Astrocyte (in vitro differentiated cells and primary cell): ENCODE measurements at places on chromosomes 12 and 14. TPM values are rescaled to one million over a fixed set of nuclear protein-coding genes. Genes with fewer than 3 reads are reported as not detected.

- H3K27me3 ChIP-seq = peaks cover 14% of the 10 kb centered on the region
- H3K27ac ChIP-seq = no peak overlapping the region
- no peaks in the 10 kb centered on the region for H3K4me1 ChIP-seq
- H3K36me3 ChIP-seq = no peaks in the 10 kb centered on the region
- no peak for DNase-seq
Measured at GRCh38 chr12:111105294-111105693, 184.9 kb upstream of the MYL2 start.

The KRT77 gene
- not detected in 2 replicates for total RNA-seq

The C1R gene
- 0.86 and 1.6 TPM in 2 replicates for total RNA-seq

DNA sequence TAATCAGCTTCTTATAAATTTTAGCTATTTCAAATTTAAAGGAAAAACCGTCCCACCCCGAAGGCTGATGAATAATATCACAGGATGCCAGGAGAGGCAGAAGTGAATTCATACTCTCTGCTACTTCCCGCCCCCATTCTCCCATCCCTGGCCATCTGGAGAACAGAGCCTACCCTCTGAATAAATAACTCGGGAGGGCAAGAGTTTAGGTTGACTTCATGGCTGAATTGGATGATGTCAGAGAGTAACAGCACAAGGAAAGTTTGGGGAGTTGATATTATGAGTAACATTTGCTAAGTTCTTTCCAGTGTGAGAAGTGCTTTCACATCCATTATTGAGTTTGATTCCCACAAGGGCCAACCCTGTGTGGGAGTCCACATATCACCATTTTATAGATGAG, 241.6 kb downstream of the EGLN3 start:
- H3K27ac ChIP-seq = no peak overlapping the region
- peak; percentile 75 for DNase-seq
- H3K4me1 ChIP-seq = peaks cover 10% of the 10 kb centered on the region
- H3K36me3 ChIP-seq = no peaks in the 10 kb centered on the region
- H3K4me3 ChIP-seq = no peak overlapping the region

GRCh38 chr12:92404921-92405320, 259.3 kb upstream of the BTG1 start:
- no peak for DNase-seq
- no peaks in the 10 kb centered on the region for H3K4me1 ChIP-seq
- no peak overlapping the region for H3K27ac ChIP-seq

The TAS2R30 gene
- total RNA-seq = 1.3 and 1.7 TPM in 2 replicates

- no peak for DNase-seq
- H3K36me3 ChIP-seq = no peaks in the 10 kb centered on the region
- peaks cover 3% of the 10 kb centered on the region for H3K27me3 ChIP-seq
- H3K4me3 ChIP-seq = no peak overlapping the region
- no peaks in the 10 kb centered on the region for H3K4me1 ChIP-seq
- no peak overlapping the region for H3K27ac ChIP-seq
Measured at GRCh38 chr14:92861856-92862745, 60.8 kb upstream of the CHGA start.

- no peaks in the 10 kb centered on the region for H3K27me3 ChIP-seq
- DNase-seq = peak; percentile 64
- no peak overlapping the region for H3K27ac ChIP-seq
- no peaks in the 10 kb centered on the region for H3K36me3 ChIP-seq
- H3K4me1 ChIP-seq = peaks cover 11% of the 10 kb centered on the region
Measured at GRCh38 chr14:69014829-69015259, 35.7 kb upstream of the ACTN1 start.

GRCh38 chr14:53979747-53980642, 23.4 kb upstream of the BMP4 start:
- peaks cover 6% of the 10 kb centered on the region for H3K4me1 ChIP-seq
- peak; percentile 85 for DNase-seq
- H3K27ac ChIP-seq = no peak overlapping the region
- H3K4me3 ChIP-seq = no peak overlapping the region
- H3K36me3 ChIP-seq = no peaks in the 10 kb centered on the region

- H3K4me1 ChIP-seq = peaks cover 38% of the 10 kb centered on the region
- DNase-seq = peak; percentile 27
- peak overlapping the region; percentile 30 for H3K27ac ChIP-seq
- H3K36me3 ChIP-seq = peaks cover 43% of the 10 kb centered on the region
- H3K4me3 ChIP-seq = no peak overlapping the region
Measured at GRCh38 chr12:50088577-50089335, 3.6 kb downstream of the SMARCD1 start.

DNA sequence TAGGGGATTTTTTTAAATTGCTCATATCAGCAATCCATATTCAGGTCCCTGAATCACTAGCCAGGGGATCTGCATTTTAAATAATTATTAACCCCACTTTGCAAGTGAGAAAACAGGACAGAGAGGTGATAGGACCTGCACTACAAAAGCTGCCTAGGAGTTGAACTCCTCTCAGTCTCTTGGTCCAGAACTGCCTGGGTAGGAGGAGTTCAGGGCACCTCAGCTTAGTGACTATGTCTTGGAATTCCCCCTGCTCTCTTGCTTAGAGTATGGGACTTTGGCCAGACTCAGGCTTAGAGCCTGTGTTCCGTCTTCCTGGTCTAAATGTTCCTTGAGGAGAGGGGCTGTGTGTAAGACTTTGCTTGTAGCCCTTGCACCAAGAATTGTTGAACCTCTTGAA, 68.2 kb upstream of the WSCD2 start:
- no peak overlapping the region for H3K27ac ChIP-seq
- DNase-seq = no peak
- H3K4me3 ChIP-seq = no peak overlapping the region
- H3K4me1 ChIP-seq = no peaks in the 10 kb centered on the region
- H3K27me3 ChIP-seq = no peaks in the 10 kb centered on the region

The TMCC3 gene
- total RNA-seq = 2.8 and 3.5 TPM in 2 replicates

GRCh38 chr12:11071414-11071813, 9.3 kb upstream of the TAS2R46 start:
- H3K36me3 ChIP-seq = no peaks in the 10 kb centered on the region
- H3K4me3 ChIP-seq = no peak overlapping the region
- no peaks in the 10 kb centered on the region for H3K4me1 ChIP-seq
- no peak overlapping the region for H3K27ac ChIP-seq
- no peak for DNase-seq

The POTEM gene
- not detected in 2 replicates for total RNA-seq

GRCh38 chr12:22409377-22410164, 75.1 kb upstream of the ST8SIA1 start:
- H3K36me3 ChIP-seq = no peaks in the 10 kb centered on the region
- H3K4me1 ChIP-seq = no peaks in the 10 kb centered on the region
- no peak overlapping the region for H3K4me3 ChIP-seq
- DNase-seq = no peak

DNA sequence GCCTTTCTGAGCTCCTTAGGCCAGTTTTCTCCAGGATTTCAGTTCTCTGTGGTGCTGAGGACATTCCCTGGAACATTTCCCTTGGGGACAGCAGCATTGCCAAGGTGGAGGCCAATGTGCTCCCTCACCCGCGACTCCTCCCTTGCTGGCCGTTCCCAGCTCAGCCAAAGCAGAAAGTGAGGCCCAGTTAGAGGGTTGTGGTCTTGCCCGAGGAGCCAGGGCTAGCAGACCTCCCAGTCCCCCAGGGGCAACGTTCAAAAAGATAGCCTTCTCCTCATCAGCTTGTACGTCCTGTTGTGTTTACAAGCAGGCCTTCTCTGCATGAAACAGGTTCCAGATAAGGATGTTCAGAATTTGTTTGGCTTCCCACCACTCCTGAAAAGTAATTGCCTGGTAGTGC, 78.4 kb downstream of the SSPN start:
- peak overlapping the region; percentile 86 for H3K27ac ChIP-seq
- no peaks in the 10 kb centered on the region for H3K27me3 ChIP-seq
- H3K36me3 ChIP-seq = no peaks in the 10 kb centered on the region
- peaks cover 43% of the 10 kb centered on the region for H3K4me1 ChIP-seq

GRCh38 chr12:64110864-64111263, 111.2 kb downstream of the KICS2 start:
- no peaks in the 10 kb centered on the region for H3K36me3 ChIP-seq
- no peak overlapping the region for H3K4me3 ChIP-seq
- no peak for DNase-seq
- no peak overlapping the region for H3K27ac ChIP-seq
- H3K4me1 ChIP-seq = no peaks in the 10 kb centered on the region

The WSCD2 gene
- 0.10 and 0.11 TPM in 2 replicates for total RNA-seq

DNA sequence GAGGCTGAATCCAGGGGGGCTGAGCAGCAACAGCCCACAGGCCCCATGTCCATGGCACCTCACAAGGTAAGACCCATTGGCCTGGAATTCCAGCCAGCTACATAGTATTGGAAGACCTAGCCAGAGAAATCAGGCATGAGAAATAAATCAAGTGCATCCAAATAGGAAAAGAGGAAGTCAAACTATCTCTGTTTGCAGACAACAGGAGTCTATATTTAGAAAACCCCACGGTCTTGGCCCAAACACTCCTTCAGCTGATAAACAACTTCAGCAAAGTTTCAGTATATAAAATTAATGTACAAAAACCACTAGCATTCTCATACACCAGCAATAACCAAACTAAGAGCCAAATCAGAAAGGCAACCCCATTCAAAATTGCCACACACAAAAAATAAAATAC, 16.9 kb downstream of the PDE6H start:
- no peak overlapping the region for H3K27ac ChIP-seq
- no peaks in the 10 kb centered on the region for H3K4me1 ChIP-seq
- H3K36me3 ChIP-seq = no peaks in the 10 kb centered on the region
- no peak for DNase-seq
- H3K27me3 ChIP-seq = no peaks in the 10 kb centered on the region

- H3K4me1 ChIP-seq = peaks cover 4% of the 10 kb centered on the region
- H3K27ac ChIP-seq = no peak overlapping the region
- no peaks in the 10 kb centered on the region for H3K27me3 ChIP-seq
- H3K36me3 ChIP-seq = peaks cover 8% of the 10 kb centered on the region
- no peak overlapping the region for H3K4me3 ChIP-seq
Measured at GRCh38 chr12:67280572-67280971, 11.4 kb downstream of the CAND1 start.

The LRIG3 gene
- total RNA-seq = 96.0 and 129 TPM in 2 replicates

The TMEM179 gene
- total RNA-seq = 0.75 and 0.82 TPM in 2 replicates

The VRTN gene
- total RNA-seq = 0.14 and 0.16 TPM in 2 replicates

The SFSWAP gene
- total RNA-seq = 32.8 and 35.7 TPM in 2 replicates

DNA sequence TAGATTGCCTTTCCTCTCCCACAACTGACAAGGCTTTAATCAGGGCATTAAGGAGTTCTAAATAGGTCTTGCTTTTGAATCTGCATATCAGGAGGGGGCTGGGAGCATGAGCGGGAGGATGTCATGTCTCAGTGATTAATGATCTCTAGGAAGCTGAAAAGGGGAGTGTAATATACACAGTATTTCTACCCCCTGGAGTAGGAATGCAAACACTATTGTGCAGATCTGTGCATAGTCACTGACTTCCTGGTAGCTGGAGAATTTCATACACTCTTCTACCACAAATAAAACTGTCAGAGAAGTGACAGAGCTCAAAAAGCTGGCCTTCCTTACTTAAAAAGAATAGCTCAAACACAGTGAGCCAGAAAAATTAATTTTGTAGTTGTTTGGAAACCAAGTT, 65.8 kb downstream of the RIC8B start:
- H3K36me3 ChIP-seq = peaks cover 6% of the 10 kb centered on the region
- H3K27ac ChIP-seq = peak overlapping the region; percentile 32
- H3K4me1 ChIP-seq = peaks cover 18% of the 10 kb centered on the region
- H3K27me3 ChIP-seq = no peaks in the 10 kb centered on the region
- H3K4me3 ChIP-seq = no peak overlapping the region
- peak; percentile 77 for DNase-seq

DNA sequence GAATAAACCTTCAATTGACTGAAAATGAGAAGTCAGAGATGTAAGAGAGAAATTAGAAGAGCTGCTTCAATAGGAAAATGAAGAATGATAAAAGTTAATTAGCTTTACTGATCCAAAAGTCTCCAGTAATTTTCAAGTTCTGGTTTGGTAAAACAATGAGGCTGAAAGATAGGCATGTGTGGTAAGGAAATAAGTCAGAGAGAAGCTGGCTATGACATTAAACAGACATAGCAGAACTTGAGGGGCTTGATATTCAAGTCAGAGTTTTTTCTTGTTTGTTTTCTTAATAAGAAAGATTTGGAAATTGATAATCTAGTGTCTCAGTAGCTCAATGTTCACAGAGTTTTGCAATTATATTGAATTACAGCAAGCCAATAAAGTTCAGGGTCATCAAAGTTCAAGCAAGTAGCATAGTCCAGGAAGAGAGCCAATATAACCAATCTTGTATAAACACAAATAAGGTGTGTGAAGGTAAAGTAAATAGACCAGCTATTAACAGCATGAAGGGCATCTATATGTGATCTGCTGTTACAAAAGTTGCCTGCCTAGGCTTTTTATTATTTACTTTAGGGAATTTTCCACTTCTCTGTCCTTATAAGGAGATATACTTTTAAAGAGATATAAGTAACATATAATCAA, 1111.5 kb downstream of the TRHDE start:
- no peak overlapping the region for H3K4me3 ChIP-seq
- no peak for DNase-seq
- H3K4me1 ChIP-seq = no peaks in the 10 kb centered on the region
- no peak overlapping the region for H3K27ac ChIP-seq
- H3K36me3 ChIP-seq = no peaks in the 10 kb centered on the region

GRCh38 chr14:72679536-72680151, 214.3 kb downstream of the DPF3 start:
- peaks cover 4% of the 10 kb centered on the region for H3K36me3 ChIP-seq
- H3K27ac ChIP-seq = peak overlapping the region; percentile 84
- H3K27me3 ChIP-seq = no peaks in the 10 kb centered on the region
- DNase-seq = no peak
- H3K4me3 ChIP-seq = no peak overlapping the region

The ETFRF1 gene
- total RNA-seq = 6.7 and 9.2 TPM in 2 replicates

The GPR68 gene
- 0.38 and 0.50 TPM in 2 replicates for total RNA-seq

The RIMBP2 gene
- 2.2 TPM in 2 replicates for total RNA-seq

- H3K4me1 ChIP-seq = no peaks in the 10 kb centered on the region
- H3K36me3 ChIP-seq = no peaks in the 10 kb centered on the region
- DNase-seq = no peak
- no peak overlapping the region for H3K4me3 ChIP-seq
- H3K27ac ChIP-seq = no peak overlapping the region
Measured at GRCh38 chr14:66530526-66530925, 22.6 kb downstream of the GPHN start.
